ENCODE measurements at places on chromosomes 12 and 14.

GRCh38 chr12:50127546-50127945, 15.5 kb downstream of the COX14 start:
- no peak for DNase-seq

DNA sequence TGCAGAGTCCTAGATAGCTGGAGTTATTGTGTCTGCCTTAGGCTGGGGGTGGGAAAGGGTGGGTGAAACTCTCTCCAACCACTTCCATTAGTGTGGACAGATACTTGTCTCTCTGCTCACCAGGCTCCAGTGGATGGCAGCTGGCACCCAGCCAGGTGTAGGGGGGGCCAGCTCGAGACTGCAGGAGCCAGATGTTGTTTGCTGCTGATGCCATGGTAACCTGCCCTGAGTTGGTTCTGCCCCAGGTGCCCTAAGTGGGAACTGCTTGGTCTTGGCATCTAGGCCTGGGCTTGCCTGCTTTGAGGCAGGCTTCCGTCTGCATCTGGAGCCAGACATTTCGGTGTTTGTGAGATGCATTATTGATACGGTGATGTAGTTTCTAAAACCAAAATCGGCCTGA, 82.2 kb downstream of the ADCK1 start:
- no peak for DNase-seq

DNA sequence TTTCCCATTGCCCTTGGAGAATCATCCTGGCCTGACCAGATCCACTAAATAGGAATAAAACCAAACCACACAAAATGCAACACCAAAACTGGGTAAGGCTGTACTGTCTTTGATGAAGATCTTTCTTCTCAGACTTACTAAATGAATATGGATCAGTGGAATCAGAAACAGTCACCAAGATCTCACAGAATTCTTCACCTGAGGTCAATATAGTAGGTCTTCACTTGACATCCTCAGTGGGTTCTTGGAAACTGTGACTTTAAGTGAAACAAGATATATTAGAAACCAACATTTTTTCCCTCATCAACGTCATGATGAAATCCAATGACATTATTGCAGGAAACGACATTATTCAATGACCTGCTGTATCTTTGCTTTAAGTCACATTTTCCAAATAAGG, 526.2 kb downstream of the FUT8 start:
- DNase-seq, result no peak

- DNase-seq, result no peak
Measured at GRCh38 chr12:104415342-104415980, 41.3 kb upstream of the CHST11 start.

GRCh38 chr12:113528606-113529293, 57.1 kb upstream of the LHX5 start:
- no peak for DNase-seq

GRCh38 chr12:111753144-111753881, 13.4 kb upstream of the ALDH2 start:
- peak; percentile 49 for DNase-seq

DNA sequence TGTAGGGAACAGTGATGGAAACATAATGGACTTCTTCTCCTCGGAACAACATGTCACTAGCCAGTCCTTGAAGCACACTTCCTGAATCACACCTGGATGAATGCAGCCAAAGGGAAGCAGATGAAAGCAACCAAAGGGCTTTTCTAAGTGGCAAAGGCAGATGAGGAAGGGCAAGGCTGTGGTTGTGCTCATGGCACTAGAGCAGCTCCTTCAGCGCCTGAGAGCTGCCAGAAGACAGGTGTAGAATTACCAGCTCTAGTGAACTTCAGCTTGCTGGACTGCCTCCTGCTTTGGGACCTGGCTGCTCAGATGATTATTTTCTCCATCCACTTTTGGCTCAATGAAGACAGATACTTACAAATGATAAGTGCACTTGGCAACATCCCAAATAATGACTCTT, 1372.1 kb upstream of the SEL1L start:
- DNase-seq, result no peak

DNA sequence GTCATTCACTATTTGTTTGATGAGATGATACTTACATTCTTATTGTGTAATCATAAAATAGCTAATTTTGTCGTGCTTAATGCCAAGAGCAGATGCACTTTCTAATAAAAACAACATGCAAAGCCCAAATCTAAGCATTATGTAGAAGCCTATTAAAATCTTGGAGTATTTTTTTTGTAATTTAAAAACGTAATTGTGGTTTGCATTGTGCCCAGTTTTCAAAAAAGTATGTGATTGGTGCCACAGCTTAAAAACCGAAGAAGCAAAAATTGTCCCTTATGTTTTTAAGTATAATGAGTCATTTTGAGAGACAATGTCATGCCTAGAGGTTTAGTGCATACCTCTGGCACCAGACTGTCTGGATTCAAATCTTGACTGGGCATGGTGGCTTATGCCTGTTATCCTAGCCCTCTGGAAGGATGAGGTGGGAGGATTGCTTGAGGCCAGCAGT, 464.8 kb upstream of the RGS6 start:
- no peak for DNase-seq

DNA sequence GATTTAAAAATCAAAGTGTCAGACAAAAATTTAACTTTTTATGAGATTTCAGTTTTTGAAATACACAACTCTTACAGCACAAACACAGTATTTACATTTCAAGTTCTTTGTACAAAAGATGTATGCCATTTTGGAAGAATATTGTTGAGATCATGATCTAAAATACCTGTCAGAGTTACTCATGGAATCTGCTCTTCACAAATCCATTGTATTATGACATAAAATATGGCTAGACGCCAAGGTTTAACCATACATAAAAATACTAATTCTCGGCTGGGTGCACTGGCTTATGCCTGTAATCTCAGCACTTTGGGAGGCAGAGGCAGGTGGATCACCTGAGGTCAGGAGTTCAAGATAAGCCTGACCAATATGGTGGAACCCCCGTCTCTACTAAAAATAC, 6.2 kb upstream of the SYCP3 start:
- no peak for DNase-seq

- DNase-seq, result no peak
Measured at GRCh38 chr12:2960390-2960956, 1.3 kb downstream of the TEAD4 start.

DNA sequence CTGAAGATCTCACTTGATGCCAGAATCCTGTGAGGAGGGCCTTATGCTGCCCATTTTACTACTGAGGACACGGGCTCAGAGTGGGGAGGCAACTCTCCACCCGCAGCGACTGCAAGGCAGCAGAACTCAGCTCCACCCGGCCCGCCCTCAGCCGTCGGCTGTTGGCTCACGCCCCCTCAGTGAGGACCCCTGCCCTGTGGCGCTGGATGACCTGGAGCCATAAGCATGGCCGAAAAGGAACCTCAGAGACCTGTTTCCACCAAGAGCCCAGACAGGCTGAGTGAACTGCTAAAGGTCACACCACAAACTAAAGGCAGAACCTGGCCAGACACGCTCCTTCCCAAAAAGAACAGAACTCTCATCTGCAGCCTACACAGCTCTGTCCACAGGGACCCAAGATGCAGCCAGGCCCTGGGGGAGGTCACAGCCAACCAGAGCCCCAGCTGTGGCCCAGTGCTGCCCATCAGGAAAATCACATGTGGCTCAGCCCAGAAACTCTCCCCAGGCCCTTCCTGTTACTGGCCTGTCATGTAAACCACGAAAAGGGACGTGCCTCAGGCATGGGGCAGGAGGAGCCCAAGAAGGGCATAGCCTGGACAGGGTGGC, 32.8 kb downstream of the CCNK start:
- DNase-seq, result no peak

DNA sequence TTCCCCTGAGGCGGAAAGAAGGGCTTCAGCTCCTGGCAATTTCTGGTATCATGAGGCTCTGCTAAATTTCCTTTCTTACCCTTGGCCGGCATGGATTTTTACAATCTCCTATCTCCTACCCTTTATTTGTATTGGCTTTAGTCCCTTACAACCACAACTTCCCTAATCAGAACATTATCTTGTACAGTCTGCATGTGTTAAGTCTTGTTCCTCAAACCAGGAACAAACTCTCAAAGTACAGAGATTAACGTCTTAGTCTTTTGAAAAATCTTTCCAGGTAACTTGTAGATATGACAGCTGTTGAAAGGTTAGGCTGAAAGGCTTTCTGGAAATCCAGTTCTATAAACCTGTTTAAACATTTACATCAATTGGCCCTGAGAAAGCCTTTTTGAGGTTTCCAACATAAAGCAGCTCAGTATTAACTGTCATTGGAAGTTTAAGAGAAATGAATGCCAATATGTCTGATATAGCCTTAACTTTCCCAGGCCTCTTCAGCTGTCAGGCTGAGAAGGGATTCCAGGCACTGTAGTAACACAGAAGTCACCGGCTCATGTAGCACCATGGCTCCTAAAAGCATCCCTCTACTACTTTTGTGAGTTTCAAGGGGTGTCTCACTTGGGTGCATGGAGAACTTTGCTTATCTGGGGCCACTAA, 360.5 kb downstream of the FUT8 start:
- no peak for DNase-seq

DNA sequence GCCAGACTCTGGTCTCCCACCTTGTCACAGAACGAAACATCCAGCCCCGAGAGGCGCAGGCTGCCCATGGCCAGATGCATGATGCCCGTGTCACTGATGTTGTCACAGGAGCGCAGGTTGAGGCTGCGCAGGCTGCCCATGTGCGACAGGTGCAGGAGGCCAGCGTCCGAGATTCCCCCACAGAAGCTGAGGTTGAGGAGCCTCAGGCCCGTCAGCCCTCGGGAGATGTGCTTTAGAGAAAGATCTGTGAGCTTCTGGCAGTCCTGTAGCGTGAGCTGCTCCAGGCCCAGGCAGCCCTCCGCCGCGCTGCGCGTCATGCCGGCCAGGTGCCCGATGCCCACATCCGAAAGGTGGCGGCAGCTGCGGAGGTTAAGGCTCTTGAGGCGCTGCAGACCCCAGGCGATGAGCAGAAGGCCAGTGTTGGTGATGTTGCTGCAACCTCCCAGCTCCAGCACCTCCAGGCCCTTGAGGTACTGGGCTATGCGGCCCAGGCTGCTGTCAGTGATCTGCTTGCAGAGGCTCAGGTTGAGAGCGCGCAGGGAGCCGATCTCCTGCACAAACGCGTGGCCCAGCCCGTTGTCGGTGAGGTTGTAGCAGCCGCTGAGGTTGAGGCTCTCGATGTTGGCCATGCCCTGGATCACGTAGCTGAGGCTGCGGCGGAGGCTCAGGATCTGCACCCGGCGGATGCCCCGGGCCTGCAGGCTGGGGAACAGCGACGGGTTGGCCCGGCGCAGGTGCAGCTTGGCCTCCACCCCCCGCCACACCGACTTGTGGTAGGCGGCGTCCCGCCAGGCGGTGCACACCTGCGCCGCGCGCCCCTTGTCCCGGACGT, 991 bp downstream of the FBXL14 start:
- DNase-seq, result no peak
